ENCODE measurements at places on chromosomes 7 and 10. TPM values are rescaled to one million over a fixed set of nuclear protein-coding genes. Genes with fewer than 3 reads are reported as not detected.
A peak's percentile ranks its signal among the peaks of the same experiment; 100 is the strongest.

DNA sequence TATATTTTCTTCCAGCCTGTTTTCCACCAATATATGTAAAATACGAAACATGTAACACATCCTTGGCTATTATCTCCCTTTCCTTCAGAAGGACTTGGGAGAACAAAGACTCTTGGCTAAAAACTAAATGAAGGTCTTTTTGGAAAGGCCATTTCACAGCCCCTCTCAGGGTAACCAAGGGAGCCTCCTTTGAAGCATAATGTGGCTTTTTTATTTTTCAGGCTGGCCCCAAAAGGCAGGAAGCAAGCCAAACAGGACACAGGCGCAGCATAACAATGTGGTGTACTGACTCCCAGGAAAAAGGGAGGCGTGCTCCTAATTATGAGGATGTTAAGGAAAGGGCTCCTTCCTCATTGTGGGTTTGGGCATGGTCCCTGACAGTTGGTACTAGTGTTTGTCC is 30.3 kb upstream of the CCSER2 start:
- DNase-seq = no peak

DNA sequence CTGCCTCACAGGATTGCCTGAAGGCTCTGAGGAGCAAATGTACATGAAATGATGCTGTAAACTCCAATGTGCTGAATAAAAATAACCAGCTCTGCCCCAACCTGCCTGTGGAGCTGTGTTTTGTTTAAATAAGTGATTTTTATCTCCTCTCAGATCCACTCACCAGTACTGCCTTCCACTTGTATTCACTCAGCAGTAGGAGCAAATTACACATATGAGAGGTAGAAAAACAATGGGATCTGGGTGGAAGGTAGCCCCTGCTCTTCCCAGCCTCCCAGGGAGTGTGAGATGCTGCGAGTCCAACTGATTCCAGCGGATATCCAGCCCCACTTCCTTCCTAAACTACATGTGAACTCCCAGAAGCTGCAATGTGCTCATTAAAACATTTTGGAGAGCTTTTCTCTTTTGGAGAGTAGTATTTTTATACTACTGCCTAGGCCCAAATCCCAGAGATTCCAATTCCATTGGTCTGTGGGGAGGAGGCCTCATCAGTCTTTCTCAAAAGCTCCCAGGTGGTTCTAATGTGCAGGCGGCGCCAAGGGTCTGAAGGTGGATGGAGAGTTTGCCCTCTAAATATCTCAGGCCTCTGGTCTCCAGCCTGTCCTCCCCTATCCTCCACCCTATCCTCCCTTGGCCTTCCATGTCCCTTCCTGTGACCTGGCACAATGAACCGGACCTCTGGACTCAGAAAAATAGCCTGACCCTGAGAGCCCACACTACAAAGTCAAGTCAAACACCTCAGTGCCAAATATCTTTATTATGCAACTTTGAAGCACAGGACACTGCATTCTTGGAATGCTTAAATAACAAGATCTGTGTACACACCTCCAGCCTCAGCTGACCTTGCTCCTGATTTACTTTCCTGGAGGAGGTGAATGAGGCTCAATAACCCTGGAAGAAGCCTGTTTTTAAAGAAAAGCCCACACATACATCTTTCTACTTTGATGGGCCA is 46.2 kb downstream of the CPVL start:
- no peak for DNase-seq

DNA sequence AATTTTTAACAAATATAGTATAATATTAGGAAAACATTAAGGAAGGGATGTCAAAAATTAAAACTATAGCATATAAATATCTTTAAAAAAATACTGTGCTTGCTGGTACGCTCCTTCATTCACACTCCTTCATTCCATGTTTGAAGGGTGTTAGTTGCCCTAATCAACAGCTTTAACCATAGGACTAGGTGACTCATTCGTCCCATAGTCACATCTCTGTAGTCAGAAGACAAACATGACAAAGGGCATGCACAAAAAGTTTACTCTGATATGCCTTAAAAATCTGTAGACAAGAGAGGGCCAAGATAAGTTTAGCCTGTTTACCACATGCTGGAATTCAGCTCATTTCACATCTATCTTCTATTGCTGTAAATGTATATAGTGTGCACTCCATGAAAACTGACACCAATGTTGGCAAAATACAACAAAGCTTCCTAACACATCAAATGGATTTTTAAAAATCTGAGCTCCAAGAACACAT is 646 bp downstream of the FAM13C start:
- DNase-seq = no peak

DNA sequence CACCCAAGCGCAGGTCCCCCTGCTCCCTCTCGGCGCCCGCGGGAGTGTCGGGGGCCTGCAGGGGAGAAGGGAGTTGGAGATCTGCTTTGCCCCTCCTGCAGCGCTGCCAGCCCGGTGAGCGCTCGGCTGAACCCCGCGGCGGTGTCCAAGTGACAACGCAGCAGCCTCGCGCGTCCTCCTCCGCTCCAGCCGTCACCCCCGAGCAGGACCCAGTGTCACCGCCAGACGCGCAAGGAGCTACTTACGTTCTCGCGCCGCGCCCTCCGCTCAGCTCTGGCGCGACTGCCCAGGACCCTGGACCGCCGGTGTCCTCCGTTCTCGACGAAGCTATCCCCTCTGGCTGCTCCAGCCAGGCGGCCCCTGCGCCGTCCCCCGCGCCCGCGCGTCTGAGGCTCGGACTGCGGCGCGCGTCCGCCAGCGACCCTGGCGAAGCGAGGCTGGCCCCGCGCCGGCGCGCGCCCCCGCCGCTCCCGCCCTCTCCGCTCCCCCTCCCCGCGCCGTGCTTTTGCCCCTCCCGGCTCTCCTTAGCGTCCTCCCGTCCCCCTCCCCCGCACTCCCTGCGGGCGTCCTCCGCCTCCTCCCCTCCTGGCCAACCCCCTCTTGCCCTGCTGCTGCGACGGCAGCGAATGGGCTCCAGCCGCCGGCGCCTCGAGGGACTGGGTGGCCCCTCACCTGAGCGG is at the start of gene NRCAM:
NRCAM (minus strand) TSS at position 439 of the 680 bp plus-strand sequence. CDS start 216,372 bp downstream, outside the sequence.
- DNase-seq = peak; percentile 15

DNA sequence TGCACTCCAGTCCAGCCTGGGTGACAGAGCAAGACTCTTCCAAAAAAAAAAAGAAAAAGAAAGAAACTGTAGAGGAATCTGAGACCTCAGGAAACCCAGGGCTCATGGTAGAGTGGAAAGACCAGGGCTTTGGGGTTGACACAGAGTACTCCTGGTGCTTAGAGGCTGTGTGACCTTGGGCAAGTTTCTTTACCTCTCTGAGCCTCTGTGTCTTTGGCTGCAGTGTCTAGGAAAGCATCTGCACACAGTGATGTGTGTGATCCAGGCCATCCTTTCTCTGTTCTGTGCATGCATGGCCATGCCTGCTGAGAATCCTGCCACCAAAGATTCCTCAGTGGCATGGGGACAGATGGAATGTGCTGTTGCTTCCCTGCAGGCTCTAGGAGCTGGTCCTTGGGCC is 71.7 kb upstream of the GTF2I start:
- DNase-seq = no peak

DNA sequence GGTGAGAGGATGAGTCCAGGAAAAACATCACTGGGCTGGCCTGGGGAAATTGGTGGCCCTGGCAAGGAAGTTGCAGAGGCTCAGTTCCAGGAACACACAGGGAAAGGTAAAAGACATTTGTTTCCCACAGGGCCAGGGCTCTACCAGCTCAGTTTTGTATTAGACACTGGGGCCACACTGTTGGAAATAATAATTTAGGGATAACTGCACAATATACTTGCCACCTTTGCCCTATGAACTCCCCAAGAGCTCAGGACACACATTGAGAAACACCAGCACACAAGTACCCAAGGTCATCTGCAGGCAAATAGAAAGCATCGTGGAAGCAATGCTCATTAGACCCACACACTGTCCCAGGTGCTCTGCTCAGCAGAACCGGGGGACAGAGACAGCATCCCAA is 617.6 kb downstream of the PTPRN2 start:
- DNase-seq = no peak

DNA sequence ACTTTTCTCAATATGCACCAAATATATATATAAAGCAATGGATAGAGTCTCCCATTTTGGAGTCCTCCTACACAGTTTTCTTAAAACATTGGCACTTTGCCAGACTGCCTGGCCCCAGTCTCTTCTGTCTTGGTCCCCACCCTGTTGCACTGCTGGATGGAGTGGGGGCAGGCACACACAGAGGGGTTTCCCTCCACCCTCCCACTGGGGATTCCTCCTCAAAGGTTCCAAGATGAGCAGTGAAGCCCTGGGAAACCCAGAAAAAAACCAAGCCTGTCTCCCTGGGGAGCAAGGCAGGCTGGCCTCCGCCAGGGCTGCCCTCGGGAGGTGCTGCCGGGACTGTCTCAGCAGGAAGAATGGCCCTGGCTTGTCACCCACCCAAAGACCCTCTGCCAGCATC is 68.0 kb downstream of the SH3PXD2A start:
- DNase-seq = no peak

- DNase-seq = no peak
Measured at GRCh38 chr10:62451611-62451975, 77.4 kb downstream of the ZNF365 start.

DNA sequence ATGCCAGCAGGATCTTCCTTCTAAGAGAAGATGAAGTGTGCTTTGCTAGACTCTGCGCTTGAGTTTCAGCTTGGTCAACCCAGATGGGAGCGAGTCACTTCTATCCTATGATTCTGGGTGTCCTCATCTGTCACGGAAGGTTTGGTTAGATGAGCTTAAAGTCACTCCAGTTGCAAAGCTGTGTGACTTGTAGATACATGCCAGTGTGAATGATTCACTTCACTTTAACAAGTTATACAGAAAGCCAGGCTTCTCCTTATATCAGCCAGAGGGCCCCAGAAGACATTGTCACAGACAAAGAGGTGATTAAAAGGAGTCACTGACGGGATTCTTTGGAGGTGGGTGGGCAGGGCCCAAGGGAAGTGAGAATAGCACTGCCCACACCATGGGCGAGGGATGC is 122.6 kb upstream of the PFKP start:
- DNase-seq = no peak

DNA sequence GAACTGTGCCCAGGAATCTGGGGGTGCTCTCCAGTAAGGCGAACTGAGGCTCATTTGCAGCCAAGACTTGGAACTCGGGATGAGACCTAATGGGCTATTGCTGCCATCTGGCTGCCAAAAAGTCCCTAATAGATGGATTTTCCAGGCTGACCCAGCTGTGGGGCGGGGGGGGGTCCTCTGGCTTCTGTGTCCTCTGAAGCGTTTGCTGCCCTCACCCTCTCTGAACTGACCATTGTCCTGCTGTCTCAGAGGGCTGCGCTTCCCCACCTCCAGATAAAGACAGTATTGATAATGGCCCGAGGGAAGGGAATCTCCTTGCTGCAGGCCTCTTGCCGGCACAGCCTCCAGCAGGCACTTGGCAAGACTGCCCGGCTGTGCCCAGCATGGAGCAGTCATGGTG is 46.6 kb downstream of the CLEC2L start:
- DNase-seq = no peak

DNA sequence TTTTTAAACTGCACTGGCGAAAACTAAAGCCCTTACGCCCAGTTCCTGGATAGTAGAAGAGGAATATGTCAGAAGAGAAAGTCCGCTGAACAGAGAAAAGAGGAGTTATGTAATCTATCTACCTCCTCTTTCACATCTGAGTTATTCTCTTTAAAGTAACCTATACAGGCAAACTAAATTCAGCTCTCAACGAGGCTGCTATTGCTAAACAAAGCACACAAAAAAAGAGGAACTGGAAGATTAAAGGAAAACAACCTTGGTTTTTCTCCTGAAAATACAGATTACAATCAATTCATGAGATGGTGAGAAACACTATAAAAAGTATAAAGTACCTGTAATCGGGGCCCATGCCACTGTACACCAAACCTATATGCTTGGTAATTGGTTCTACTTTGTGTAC is 5.8 kb downstream of the PSMA2 start:
- no peak for DNase-seq

DNA sequence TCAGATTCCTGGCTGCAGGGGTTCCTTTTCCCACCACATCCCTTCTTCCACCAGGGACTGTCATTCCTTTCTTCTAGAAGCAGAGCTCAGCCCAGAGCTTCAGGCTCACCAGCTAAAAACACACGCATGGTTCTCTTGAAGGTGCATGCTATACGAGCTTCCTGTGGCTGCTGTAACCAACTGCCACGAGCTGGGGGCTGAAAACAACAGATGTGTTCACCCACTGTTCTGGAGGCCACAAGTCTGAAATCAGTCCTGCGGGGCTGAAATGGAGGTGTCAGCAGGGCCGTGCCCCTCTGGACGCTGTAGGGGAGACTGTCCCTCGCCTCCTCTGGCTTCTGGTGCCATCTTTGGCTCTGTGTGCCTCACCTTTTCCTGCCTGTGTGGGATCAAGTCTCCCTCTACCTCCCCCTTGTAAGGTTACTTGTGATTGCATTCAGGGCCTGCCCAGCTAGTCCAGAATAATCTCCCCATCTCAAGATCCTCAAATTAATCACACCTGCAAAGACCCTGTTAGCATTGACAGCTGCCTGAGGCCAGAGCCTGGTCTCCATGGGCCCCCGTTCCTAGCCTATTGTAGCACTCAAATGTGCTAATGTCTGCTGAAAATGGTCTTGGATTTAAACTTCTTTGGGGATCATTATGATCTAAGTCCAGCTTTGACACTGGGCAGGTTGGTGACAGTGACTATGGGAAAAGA is 13.7 kb downstream of the RAB19 start:
- peak; percentile 16 for DNase-seq

Gene SEM1
- 102 TPM for polyA plus RNA-seq
